ENCODE measurements at places on chromosomes 2 and 18.
A peak's percentile ranks its signal among the peaks of the same experiment; 100 is the strongest.

DNA sequence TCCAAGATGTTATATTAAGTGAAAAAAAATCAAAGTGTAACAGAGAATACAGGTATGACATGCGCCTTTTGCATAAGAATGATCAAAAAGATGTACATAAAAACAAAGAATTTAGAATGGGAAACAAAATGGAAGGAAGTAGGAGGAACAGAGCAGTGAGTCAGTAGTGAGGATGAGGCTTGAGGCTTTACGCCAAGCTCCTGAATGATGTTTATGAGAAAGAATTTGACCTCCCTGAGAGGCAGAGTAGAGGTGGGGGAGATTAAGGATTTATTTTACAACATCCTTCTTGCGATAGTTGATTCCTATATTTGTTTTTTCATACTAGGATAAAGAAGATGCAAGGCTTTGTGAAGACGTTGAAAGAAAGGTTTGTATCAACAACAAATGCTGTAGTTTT lies 81.4 kb downstream of the DCDC2C start:
- DNase-seq = no peak

DNA sequence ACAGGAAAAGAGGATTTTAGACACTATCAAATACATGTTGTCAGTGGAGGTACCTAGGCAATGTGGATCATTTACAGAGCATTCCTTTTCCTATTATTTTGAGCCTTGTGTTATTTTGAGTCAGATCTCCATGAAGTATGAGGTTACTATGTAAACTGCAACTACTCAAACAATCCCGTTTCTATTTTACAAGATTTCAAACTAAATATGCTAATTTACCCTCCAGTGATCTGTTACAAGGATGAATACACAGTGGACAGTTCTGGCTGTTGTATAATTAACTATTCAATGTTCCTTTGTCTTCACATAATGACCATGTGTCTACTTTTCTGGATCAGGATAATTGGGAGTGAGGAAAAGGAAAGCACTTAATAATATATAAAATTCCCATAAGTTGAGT lies 4.6 kb downstream of the HOXD1 start:
- no peak for DNase-seq

GRCh38 chr18:68121308-68121707 lies 593.6 kb downstream of the TMX3 start:
- no peak for DNase-seq

- DNase-seq = no peak
These were observed 109.0 kb downstream of the EIPR1 start for GRCh38 chr2:3268705-3269029.

- DNase-seq = peak; percentile 66
These were observed 28.6 kb downstream of the PCBP1 start for GRCh38 chr2:70115646-70116442.

- DNase-seq = no peak
These were observed 165.7 kb upstream of the GLI2 start for GRCh38 chr2:120570001-120570400.

DNA sequence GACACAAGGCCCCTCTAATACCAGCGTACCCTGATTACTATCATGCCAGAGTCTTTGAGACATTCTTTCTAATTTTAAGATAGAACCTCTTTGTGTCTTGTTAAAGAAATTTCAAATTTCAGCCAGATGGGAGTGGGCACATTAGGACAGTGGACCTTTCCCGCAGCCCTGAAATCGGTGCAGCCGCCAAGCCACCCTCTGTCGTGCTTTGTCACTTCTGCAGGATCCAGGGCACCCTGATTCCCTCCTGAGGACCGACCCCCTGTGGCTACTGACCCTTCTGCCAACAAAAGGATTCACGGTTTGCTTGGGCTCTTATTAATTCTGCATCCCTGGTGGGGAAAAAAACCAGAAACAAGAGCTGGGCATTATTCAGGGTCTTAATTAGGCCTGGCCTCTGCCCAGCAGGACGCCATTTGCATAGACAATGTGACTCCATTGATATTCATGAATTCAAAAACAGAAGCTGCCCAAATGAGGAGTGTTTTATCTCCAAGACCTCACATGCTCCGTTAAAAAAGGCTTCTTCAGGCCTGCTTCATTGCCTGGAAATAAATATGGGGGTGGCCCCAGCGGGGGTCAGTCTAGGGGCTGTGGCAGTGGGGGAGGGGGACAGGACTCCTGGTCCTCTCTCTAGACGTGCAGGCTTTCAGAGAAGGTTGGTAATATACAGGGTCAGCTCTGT lies 116.9 kb downstream of the ALPK2 start:
- DNase-seq = no peak

- DNase-seq = no peak
These were observed 11.9 kb upstream of the ASPRV1 start for GRCh38 chr2:69973335-69973735.

DNA sequence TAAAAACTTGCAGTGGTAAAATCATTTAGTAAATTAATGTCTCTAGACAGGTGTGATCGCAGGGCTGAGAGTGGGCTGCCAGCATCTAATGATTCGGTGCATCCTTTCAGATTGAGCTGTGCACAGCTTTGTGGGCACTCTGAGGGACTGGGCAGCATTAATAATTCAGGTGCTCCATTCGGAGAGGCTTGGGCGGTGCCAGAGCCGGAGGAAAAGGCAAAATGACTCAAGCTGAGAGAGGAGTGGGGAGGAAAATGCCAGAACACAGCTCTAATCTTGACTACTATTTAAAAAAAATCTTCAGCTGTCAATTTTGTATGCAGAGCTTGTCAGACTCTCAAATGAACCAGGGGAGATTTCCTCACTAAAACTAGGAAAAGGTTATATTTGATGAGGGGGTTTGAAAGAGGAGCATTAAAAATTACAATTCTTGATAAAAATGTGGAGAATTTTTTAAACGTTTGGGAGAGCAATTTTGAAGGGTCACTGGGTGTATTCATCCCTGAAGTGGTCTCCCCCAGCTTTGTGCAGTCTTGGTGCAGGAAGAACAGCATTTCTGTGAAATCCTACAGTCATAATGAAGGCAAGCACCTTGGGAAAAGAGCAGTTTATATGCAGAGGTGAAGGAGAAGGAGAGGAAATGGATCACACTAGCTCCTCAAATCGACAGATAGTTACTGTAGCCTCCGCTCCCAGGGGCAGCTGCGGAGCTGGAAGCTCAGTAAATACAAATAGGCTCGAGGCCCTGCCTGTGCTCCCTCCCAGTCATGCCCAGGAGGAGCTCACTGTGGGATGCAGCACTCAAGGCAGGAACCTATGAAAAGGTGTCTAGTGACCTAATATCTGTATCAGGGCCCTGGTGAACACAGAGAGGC lies 535.4 kb upstream of the RAB6C start:
- DNase-seq = no peak
